ENCODE measurements at places on chromosomes 12 and 14. TPM values are rescaled to one million over a fixed set of nuclear protein-coding genes. Genes with fewer than 3 reads are reported as not detected.

DNA sequence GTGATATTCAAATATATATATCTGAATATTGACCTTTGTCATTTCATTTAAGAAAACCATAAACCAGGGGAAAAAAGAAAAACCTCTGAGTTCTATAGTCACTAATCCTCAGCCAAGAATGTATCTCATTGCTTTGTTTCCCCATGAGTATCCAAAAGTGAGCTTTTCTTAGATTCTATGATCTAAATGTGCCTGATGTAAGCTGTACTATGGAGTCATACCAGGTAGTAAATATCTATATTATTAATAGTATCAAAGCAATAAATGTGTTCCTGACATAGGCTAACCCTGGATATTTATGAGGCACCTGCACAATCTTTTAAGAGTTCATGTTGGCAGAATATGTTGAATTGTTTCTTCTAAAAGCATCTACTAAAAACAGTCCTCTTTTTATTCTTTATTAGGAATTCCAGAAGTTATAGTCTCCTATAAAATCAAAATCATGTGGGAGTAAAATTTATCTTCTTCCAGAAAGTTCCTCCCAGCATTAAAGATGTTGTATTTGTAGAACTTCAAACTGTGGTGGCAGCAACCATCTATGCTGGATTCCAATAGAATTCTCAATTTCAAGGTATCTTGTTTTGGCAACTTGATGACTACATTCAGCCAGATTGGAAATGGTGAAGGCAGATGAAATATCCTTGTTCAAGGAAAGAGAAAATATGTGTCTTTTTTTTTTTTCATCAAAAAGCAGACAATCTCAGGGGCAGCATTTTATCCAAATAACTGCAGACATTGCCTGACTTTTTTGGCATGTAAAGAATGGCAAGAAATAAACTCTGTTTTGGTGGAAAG is 139.7 kb upstream of the RASSF8 start:
- DNase-seq, result no peak

DNA sequence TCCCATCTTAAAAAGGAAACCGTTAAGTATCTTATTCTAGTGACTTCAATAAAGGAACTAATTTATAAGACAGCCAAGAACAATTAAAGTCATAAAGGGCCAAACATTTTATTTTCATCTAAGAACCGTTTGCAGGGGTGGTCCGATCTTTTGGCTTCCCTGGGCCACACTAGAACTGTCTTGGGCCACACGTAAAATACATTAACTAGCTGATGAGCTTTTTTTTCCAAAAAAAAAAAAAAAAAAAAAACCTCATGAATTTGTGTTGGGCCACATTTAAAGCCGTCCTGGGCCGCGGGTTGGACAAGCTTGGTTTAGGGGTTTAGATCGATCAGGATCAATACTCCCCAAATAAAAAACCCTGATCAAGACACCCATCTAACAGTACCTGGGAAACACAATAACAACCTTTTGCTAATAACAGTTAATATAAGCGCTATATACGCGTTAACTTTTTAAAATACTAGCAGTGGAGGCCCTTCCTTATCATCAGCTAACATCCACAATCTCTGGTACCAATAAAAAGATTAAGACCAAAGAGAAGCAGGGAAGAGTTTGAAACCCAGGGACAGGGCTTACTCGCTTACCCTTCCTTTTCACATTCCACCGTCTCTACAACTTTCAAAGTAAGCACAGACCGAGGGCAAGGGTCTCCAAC is 1.1 kb downstream of the NAP1L1 start:
- DNase-seq, result no peak

- peak; percentile 81 for DNase-seq
Observed at GRCh38 chr14:104680806-104681688, 8.4 kb upstream of the INF2 start.

- no peak for DNase-seq
Observed at GRCh38 chr12:126883697-126884096, 1383.3 kb upstream of the TMEM132C start.

DNA sequence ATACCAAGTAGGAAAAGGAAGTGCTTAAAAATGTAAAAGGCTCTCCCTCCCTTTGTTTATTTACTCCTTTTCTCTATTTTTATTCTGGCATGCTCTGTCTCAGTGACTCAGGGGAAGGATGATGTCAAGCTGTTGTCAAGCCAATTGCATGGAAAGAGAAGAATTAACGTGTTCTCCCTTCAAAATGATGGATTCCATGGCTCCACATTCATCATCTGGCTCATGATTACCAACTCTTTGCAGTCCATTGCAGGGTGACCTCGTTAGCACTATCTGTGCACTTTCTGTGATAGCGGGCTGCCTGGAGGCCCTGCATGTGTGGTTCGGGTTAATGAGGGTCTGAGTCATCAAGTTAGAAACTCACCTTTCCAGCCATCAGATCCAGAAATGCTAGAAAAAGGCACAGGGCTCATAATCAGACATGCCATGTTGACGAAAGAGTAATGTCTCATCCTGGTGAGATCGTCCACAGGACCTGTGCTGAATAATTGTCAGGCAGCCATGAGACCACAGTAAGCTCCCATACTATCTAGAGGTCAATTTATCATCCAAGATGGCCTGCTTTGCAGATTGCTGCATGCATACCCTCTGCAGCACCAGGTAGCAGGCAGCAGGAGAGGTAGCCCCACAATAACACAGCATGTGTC is 79.2 kb upstream of the BTG1 start:
- peak; percentile 91 for DNase-seq

- no peak for DNase-seq
Observed at GRCh38 chr12:79764641-79765040, 73.9 kb upstream of the PAWR start.

CLEC4C gene
- total RNA-seq, result not detected

TSPAN19 gene
- not detected for total RNA-seq

Measured in M059J (cell line).